Stimulated activated CD8-positive, alpha-beta memory T cell treated with anti-CD3 and anti-CD28 coated beads, Interleukin-2, amount 100 ng/mL, for 1 hour (primary cell): ENCODE measurements at places on chromosomes 6 and 20.

DNA sequence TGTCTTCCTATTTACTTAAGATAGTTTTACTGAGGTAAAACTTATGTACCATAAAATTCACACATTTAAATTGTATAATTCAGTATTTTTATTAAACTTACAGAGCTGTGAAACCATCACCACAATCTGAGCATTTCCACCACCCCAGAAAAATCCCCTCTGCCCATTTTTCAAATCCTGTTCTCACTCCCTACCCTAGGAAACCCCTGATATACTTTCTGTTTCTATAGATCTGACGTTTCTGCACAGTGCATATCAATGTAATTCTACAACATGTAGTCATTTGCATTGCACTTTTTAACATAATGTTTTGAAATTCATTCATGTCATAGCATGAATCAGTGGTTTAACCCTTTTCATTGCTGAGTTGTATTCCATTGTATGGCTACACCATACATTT lies 96.7 kb upstream of the OPRM1 start:
- no peak for DNase-seq

DNA sequence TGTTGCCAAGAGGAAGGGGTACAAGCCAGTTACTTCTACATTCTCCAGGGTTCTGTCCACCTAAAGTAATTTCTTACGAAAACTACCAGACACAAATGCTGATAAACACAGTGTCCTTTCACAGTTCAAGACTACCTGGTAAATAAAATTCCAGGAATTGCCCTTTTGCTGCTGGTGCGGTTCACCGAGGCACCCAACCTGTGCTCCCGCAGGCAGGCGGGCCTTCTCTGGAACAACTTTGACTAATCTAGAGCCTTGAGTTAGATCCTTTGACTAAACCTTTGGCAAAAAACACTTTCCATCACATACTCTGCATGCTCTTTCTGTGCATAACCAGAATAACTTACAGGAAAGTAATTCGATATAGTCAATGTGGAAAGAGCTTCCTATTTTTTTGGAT lies 107.0 kb downstream of the HUS1B start:
- DNase-seq: no peak

- no peak for DNase-seq
These were observed 14.4 kb upstream of the HLA-DQA1 start for GRCh38 chr6:32622545-32623401.

GRCh38 chr20:62238569-62239277 lies 402 bp downstream of the OSBPL2 start:
- no peak for DNase-seq

- no peak for DNase-seq
These were observed 441.7 kb upstream of the RNF217 start for GRCh38 chr6:124520514-124520913.

DNA sequence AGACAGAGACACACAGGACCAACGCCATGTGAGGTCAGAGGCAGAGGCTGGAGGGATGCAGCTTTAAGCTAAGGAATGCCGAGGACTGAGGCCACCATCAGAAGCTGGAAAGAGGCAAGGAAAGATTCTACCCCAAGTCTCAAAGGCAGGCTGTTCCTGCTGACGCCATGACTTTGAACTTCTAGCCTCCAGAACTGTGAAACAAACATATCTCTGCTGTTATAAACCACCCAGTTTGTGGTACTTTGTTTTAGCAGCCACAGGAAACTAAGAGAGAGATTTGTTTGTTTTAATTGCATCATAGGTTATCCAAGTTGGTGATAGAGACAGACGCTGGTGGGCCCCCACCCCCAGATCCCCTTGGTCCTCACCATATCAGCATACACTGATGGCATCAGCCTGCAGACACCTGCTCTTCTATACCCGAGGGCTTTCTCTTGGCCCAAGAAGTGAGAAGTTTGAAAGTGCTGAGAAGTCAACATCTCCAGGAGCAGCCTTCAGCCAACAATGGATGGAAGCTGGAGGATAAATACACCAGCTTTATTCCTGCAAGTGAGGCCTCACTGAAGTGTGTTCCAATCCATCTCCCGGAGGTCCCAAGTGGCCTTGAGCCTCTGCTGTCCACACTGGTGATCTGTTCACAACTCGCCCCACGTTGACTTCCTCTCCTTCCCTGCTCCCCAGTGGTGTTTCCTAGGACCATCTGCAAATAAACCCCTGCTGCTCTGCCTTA lies 154.7 kb downstream of the BTBD3 start:
- DNase-seq: no peak
